ENCODE measurements at places on chromosomes 2 and 18.

- no peak for DNase-seq
Observed at GRCh38 chr2:195009202-195009601, 647.8 kb upstream of the SLC39A10 start.

- no peak for DNase-seq
Observed at GRCh38 chr2:30956995-30957394, 149.7 kb upstream of the CAPN13 start.

GRCh38 chr18:46163091-46163490, 58.9 kb downstream of the HAUS1 start:
- DNase-seq: no peak

GRCh38 chr2:45237850-45238542, 228.7 kb upstream of the SIX2 start:
- DNase-seq: no peak

DNA sequence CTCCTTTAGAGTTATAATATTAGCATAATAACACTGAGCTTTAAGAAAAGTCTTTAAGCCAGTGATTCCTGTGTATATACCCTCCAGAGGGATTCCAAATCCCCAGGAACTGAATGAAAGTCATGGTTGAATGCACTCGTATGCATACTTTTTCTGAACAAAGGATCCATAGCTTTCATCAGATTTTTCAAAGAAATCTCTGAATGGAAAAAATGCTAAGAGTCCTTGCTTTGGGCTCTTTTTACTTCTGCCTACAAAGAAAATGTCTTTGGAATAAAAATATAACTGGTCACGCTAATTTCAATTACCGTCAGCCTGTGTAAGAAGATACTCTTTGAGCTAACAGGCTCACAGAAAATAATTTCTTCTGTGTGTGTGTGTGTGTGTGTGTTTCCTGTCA, 939.5 kb downstream of the ERBB4 start:
- DNase-seq: no peak

DNA sequence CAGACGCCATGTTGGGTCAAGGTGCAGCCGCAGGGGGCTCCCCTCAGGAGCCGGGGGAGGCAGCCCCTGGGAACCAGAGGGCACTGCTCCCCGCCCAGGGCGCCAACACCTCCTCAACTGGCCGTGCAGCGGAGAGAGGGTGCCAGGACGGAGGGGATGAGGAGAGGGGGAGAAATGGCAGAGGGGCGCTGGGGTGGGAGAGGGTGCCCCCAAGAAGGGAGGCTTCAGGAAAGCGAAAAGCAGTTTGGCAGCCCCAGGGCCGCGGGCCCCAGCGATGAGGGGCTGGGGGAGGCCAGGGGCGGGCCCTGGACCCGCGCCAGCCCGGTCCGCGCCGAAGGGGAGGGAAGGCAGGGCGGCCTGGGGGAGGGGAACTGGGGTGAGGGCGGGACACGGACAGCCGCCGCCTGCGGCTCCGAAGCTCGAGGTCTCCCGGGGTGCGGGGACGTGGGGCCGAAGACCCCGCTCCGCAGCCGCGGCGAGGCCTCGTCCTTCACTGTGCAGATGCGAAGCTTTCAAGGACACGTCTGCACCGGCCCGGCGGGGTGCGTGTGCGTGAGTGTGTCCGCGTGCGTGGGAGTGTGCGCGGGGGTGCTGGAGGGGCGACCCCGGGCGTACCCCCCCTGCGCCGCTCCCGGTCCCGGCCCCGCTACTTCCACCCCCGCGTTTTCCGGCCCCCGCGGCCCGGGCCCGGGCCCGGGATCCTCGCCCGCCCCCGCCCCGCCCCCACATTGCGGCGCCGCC, 1.4 kb downstream of the DNMT3A start:
- no peak for DNase-seq

- no peak for DNase-seq
Observed at GRCh38 chr2:156430236-156430979, 5.8 kb upstream of the GPD2 start.

GRCh38 chr2:11122380-11122779, 32.9 kb upstream of the SLC66A3 start:
- no peak for DNase-seq

- DNase-seq: peak; percentile 53
Observed at GRCh38 chr18:54388203-54389142, 30.8 kb downstream of the C18orf54 start.

- peak; percentile 35 for DNase-seq
Observed at GRCh38 chr2:66495788-66496640, 61.1 kb downstream of the MEIS1 start.

DNA sequence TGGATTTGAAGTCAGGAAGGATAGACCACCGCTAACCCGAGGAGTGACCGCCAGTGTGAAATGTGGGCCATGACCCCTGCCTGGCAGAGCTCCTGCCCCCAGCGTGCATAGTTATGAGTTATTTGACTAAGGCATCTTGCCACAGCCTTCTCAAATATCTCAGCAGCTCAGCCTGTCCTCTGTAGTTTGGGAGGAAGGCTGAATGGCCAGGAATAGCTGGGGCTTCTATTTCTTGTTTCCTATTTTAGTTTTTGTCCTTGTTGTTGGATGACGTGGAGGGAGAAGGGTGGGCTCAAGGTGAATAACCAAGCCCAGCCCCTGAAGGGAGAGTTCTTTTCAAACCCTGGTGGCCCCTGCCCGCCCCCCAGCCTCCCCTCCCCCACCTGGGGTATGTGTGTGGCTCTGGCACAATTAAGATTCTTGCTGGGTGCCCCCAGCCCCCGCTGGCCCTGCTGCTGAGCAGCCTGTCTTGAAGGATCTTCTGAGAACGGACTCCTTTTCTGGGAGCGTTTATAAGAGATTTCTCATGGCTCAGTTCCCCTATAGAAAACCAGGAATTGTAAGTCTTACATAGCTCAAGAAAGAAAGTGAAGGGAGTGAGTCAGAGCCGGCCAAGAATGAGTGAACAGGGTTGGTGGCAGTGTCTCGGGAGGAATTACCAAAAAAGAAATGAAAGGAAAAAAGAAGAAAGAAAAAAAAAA, 157.4 kb downstream of the GLI2 start:
- DNase-seq: no peak

DNA sequence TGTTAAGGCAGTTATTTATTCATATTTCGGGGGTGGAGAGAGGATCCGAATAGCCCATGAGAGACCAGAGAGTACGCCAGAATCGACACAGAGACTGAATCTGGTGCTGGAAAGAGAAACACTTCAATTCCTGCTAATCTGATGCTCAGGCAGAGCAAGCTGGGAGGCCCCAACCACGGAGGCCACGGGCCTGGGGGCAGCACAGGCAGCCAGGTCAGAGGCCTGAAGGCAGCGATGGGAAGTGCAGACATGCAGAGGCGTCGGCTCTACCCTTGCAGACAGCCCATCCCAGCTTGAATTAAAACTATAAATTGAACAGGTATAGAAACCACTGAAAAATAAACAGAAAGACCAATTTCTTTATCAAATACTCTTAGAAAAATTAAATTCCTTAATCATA, 50.6 kb downstream of the PXDN start:
- no peak for DNase-seq

GRCh38 chr2:28345619-28346018, 47.0 kb upstream of the FOSL2 start:
- no peak for DNase-seq

DNA sequence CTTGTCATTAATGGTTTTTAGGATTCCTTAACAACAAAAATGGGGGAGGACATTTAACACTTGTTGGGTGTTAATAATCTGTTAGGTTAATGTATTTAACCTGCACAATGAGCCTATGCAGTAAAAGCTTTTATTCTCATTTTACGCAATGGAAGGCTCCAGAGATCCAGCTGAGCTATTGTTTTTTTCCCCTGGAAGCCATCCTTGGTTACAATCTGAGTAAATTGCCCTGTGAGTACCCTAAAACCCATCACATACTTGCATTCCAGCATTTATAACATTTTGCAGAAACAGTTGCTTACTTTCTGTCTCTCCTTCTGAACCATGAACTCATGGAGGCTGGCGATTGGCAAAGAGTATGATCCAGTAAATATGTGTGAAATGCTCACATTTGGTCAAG, 30.2 kb upstream of the DOCK10 start:
- no peak for DNase-seq

DNA sequence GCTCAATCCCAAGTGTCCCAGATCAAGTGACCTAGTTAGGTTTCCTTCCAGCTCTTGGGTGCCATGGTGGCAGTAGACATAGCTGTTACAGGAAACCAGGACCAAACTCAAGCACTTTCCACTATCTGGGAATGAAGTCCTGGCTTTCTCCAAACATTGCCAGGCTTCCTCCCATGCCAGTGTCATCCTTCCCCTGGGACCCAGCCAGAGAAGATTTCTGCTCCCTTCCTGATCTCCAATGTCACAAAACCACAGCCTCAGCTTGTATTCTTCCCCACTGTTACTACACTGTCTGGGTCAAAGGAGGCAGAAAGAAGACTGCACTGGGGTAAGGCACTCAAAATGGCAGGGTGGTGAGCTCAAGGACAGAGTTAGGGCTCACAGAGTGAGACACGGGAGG, 347.1 kb downstream of the TNS1 start:
- DNase-seq: no peak

GRCh38 chr18:78304192-78305164, 675.1 kb upstream of the SALL3 start:
- no peak for DNase-seq

- DNase-seq: peak; percentile 39
Observed at GRCh38 chr2:60641811-60642788, 88.6 kb upstream of the BCL11A start.

DNA sequence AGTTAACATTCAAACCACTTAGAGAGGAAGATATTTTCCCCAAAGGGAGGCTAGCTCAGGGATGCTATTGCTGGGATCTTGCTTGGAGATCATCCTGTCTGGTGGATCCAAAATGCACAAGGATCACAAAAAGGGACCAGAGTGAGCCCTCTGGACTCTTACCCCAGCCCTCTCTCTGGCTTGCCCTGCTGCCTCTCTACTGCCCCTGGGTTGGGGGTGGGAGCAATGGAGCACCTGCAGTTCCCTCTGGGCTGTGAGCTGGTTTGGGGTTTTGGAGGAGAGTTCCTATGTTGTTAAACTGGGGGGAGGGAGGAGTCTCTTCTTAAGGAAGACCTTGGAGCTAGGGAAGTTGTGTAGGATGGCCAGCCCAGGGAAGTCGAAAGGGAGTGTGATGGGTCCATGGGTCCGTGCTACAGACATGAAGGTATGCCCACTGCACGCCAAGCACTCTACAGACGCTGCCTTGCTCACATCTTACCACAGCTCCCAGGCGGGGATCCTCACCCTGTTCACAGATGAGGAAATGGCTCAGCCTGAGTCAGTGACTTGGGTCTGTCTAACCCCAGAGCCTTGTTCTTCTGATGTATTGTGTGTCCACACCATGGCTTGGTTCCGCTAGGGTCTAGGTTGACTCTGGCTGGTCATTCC, 3.8 kb downstream of the LBH start:
- DNase-seq: no peak

DNA sequence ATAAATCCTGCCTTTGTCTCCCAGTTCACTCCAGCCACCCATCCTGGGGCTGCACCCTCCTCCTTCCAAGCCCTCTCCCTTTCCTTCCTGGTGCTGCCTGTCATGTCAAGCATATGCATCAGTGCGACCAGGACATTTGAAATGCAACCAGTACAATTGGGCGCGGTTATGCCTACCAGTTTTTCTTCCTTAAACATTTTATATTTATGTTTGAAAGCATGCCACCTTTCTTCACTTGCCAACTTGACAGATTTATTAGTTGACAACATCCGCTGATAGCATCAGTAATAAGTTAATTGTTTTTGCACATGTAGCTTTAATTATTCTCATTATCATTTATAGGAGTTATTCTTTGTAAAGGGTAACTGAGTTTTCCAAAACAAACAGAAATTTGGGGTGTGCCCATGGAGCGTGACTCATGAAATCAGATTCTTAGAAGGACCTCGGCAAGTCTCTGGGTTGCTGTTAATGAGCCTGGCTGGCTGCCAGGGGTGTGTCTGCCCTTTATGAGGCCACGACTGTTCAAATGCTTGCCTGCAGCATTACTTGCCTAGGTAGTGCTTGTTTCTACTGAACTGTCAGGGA, 32.8 kb upstream of the IL1B start:
- no peak for DNase-seq

DNA sequence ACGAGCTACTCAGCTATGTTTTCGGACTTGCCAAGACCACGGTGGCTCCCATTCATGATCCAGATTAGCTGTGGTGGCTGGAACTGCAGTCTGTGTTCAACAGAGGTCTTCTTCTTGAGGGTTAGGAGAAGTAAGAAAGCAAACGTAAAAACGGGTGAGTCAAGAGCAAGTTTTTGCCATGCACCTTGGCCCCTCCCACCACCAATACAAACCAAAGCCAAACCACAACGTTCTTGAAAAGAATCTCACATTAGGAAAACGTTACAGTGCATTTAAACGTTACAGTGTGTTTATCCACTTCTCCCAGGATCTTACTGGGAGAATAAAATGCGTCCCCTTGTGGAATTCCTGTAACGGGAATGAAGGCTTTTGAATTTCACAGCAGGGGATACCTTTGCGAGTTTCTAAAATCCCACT, 725 bp downstream of the FBXO48 start:
- DNase-seq: no peak

DNA sequence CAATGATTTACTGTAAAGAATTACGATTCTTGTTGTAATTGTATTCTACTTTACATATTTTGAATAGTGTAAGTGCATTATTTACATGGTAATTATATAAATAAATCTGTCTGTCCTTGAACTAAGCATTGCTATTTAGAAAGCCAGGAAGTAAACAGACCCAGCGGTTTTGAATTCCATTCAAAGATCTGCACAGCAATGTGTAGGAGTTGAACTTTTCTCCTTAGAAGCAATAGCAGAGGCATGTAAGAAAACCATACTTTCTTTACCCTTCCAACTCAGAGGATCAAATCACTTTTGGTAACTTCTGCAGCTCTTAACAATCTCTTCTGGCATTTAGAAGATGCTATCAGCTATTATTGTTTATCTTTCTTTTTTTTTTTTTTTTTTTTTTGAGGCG, 109.2 kb upstream of the VRK2 start:
- DNase-seq: no peak

GRCh38 chr2:128537646-128538045, 219.0 kb upstream of the HS6ST1 start:
- no peak for DNase-seq

GRCh38 chr18:37502036-37502435, 63.6 kb downstream of the CELF4 start:
- no peak for DNase-seq

- DNase-seq: no peak
Observed at GRCh38 chr2:73614105-73614504, 28.1 kb downstream of the NAT8 start.

DNA sequence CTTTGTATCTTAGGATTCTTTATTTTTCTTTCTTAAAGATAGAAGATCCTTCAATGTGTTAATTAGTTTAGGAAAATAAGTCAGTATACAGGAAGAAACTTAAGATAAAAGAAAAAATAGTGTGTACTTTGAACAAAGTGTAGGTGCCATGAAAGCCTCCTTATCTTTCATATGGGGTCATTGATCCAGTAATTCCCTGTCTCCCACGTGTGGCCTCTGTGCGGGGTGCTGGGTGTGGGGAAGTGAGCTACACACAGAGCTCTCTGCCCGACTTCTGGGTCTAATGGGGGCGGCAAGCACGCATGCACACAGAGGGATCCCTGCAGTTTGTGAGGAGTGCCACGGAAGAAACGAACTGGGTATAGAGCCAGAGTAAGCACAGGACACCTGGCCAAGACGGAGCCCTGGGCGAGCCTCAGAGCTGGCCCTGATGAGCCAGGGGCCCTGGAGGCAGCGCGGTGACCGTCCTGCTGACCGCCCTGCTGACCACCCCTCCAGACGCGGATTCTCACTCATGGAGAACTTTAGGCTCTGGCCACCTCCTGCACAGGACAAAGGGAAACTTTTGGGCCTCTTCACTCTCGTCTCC, 253.5 kb downstream of the ACKR3 start:
- DNase-seq: no peak

Measured in WTC11 (cell line).